Amniotic stem cell (primary cell): ENCODE measurements at places on chromosomes 1 and 21.

DNA sequence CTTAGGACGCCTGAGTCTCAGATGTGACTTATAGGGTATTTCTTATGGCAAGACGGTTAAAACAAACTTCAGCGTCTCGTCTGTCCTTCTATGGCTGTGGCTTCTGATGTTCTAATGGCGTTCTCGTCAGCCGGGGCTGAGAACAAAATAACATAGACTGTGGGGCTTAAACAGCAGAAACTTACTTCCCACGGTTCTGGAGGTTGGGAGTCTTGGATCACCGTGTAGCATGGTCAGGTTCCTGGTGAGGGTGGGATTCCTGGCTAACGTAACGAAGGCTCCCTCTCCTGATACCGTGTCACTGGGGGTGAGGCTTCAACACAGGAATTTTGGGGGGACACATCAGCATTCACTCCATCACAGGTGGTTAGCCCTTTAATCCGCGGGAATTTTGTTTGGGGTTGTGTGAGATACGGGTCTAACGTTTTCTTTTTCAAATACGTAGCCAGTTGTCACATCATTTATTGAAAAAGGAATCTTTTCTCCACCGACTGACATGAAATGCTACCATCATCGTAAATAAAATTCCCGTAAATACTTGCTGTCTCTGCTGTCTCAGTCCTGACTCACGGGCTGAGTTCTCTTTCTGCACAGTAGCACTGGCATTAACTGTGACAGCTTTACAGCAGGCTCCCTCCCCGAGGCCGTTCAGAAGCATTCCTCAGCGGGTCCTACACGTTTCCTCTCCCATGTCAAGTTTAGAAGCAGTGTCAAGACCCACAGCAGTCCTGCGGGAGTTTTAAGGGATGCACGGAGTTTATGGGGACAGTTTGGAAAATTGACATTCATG, 8.1 kb upstream of the POFUT2 start:
- DNase-seq, result peak; percentile 53

- peak; percentile 34 for DNase-seq
Observed at GRCh38 chr1:106937104-106937503, 119.4 kb upstream of the PRMT6 start.

- DNase-seq, result no peak
Observed at GRCh38 chr1:38022810-38023209, 10.3 kb downstream of the UTP11 start.

DNA sequence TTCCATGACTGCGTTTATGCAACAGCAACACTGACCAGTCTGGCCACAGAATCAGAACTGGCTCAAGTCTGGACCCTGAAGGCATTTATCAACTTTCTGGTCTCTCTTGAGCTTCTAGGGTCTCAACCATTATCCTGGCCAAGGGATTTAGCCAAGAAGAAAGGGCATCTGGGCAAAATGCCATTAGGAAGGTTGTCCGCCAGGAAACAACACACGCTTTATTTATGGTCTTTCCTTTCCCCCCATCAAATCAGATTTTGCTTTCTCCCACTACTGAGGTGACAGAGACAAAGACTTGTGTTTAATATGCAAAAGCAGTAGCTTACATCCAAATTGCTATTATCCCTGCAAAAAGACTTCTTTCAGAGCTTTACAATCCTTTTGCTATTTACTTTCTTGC, 81.6 kb upstream of the PPP2R5A start:
- DNase-seq, result no peak

DNA sequence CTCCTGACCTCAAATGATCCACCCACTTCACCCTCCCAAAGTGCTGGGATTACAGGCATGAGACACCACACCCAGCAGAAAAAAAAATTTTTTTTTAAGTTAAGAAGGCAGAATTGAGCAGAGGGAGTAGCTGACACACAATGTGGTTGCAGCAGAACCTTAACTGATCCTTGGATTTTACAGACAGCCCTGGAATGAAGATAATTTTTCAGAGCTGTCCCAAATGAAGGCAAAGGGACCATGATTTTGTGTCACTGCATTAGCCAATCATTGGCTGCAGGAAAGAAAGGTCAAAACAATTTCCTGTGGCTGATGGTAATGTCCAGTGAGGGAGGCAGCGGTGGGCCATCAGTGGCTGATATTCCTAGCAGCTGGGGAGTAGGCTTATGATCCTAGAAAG, 19.3 kb upstream of the AQP10 start:
- DNase-seq, result no peak

GRCh38 chr1:6888268-6888667, 103.0 kb downstream of the CAMTA1 start:
- no peak for DNase-seq

DNA sequence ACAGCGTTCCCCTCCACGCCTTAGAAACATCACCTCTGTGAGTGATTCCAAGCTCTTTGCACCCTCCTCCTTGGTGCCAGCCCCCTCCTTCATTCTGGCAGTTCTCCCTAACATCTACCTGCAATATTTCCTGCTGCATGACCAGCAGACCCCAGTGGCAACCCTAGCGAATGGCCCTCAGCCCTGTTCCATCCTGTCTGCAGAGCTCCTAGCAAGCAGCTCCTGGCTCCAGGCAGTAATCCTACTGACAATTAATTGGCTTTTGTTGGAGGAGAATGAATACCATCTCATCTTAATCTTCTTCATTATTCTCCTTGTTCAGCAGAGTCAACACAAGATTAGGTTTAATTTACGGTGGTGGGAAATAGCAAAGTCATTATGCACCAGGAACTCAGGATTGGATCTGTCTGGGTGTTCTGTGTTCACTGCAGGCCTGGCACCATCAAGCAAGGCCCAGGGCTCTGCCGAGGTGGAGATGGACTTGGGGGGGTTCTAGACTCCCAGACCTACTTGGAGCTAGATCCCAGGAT, 12.4 kb downstream of the FBXO2 start:
- DNase-seq, result no peak

- no peak for DNase-seq
Observed at GRCh38 chr21:26093122-26093521, 77.4 kb downstream of the APP start.

GRCh38 chr1:93707956-93708355, 26.3 kb upstream of the BCAR3 start:
- no peak for DNase-seq

- DNase-seq, result no peak
Observed at GRCh38 chr1:180917306-180918065, 4.8 kb downstream of the KIAA1614 start.

GRCh38 chr1:32179193-32179442, 357 bp upstream of the TXLNA start:
- no peak for DNase-seq

DNA sequence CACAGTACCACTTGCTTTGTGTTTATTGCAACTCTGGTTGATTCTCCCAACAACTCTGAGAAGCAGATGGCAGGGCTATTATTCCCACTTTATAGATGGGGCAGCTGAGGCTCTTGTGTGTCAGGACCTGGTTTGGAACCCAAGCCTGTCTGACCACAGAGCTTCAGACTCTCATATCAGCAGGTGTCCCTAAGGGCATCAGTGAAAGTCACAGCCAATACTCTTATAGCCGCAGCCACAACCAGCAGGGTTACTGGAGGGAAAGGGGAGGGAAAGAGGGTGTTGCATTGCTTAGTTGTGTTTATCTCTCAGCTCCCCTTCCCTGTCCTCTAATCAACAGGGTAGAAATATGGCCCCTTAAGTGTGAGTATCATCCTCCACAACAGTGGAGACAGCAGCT, 304.0 kb downstream of the RRAGC start:
- DNase-seq, result no peak

DNA sequence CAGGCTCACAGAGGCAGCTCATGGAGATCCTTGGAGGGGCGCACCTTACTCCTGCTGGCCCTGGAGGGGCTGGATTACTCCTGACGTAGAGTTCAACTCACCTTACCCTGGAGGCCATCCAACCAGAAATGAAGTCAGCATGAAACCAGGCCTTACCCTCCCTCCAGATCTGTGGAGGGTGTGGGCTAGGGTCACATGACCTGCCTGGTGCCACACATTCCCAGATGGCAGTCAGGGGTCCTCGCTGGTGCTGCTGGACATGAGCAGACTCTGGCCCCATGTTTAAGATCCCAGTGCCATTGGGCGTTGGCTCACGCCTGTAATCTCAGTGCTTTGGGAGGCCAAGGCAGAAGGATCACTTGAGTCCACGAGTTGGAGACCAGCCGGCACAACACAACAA, 4.5 kb downstream of the C21orf58 start:
- no peak for DNase-seq

- no peak for DNase-seq
Observed at GRCh38 chr1:8051650-8052049, 25.5 kb upstream of the ERRFI1 start.

DNA sequence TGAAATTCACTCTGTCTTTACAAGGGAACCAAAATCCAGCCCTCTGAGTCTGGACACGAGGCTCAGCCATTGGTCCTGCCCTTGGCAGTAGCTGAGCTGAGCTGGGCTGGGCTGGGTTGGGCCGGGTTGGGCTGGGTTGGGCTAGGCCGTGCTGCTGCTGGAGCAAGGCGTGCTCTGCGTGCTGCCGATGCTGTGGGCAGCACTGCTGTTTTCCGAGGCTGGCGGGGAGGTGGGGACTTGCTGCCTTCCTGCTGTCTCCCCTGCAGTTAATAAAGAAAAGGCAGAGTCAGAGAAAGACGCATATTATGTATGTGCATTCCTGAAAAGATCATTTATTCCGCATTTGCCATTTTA, 182.9 kb downstream of the CDC7 start:
- no peak for DNase-seq

DNA sequence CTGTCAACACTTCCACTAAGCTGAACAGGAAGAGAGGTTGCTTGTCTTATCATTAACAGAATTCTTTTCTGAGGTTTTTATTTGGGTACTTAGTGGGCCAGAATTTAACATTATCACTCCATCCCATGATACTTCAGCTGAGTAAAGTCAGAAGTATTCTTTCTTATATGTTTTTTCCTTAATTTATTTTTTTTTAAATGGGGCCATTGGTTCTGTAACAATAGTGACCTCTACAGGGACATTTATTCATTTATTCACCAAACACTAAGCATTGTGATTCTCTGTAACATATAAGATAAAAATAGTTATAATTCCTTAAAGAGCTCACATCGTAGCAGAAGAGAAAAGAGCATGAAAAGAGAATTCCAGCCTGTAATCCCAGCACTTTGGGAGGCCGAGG, 9.8 kb downstream of the GREM2 start:
- no peak for DNase-seq

DNA sequence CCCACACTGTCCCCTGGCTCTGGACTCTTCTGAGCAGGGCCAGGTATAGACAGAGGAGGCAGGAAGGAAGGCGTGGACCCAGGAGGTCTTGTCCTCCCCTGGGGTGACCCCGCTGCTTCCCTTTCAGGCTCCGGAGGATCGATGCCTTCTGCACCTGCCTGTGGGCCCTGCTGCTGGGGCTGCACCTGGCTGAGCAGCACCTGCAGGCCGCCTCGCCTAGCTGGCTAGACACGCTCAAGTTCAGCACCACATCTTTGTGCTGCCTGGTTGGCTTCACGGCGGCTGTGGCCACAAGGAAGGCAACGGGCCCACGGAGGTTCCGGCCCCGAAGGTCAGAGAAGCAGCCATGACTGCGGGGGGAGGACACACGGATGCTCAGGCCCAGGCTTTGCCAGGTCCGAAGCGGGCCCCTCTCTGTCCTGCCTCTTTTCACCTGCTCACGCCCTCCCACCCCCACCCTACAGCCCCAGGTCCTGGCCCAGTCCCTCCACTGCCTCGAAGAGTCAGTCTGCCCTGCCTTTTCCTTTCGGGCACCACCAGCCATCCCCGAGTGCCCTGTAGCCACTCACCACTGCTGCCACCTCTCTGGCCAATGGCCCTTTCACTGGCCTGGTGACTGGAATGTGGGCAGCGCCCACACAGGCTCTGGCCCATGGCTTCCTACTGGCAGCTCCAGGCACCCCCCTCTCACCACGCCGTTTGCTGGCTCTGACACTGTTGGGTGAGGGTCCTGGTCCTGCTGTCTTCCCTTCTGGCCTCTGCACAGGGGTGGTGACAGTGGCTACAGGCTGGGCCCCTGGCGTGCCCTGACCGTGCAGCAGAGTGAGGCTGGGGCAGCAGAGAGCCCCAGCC, 13.5 kb downstream of the TMEM201 start:
- DNase-seq, result no peak

DNA sequence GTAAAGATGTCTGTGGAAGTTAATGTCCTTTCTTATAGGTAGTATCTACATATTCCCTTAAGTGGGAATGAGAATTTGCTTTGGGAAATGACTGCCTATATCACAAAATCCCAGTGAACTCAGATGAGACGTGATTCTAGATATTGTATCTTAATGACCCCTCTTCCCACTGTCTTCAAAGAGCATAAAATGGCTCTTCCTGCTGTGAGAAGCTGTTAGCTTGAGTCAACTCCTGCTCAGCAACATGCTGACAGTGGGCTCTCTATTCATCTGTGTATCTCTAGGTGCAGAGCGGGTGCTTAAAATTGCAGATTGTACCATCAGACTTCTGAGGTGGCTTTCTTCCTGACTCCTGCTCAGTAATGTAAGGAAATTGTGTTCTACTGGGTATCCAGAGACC, 100.6 kb downstream of the SPAG17 start:
- no peak for DNase-seq

- DNase-seq, result no peak
Observed at GRCh38 chr1:162029157-162029556, 5.5 kb upstream of the OLFML2B start.

DNA sequence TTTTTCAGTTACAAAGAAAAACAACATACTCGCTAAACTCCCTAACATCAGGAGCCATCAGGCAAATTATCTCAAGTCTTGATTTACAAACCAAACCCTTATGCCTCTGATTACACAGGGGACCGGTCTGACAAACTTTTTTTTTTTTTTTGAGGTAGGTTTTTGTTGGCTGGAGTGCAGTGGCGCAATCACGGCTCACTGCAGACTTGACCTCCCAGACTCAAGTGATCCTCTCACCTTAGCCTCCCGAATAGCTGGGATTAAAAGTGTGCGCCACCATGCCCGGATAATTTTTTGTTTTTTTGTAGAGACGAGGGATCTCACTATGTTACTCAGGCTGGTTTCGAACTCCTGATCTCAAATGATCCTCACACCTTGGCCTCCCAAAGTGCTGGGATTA, 3.8 kb upstream of the MIIP start:
- DNase-seq, result no peak

GRCh38 chr1:207649210-207649753, 4.3 kb downstream of the CR1L start:
- no peak for DNase-seq

GRCh38 chr1:236020359-236021219, 44.3 kb downstream of the NID1 start:
- DNase-seq, result no peak

DNA sequence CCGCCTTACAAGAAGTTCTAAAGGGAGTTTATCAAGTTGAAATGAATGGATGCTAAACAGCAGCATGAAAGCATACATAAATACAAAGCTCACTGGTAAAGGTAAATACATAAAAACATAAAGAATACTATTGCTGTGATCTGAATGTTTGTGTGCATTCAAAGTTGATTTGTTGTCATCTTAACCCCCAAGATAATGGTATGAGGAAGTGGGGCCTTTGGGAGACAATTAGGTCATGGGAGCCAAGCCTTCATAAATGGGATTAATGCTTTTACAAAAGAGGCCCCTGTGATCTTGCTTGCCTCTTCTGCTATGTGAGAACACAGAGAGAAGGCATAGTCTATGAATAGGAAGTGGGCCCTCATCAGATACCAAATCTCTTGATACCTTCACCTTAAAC, 209.0 kb upstream of the SAMSN1 start:
- no peak for DNase-seq
